ENCODE measurements at places on chromosomes 11 and 22.

GRCh38 chr22:41976070-41976901 is 7.0 kb downstream of the SEPTIN3 start:
- DNase-seq = peak; percentile 34

GRCh38 chr22:42664976-42665831 is 16.0 kb upstream of the CYB5R3 start:
- no peak for DNase-seq

- DNase-seq = no peak
These were observed 485.8 kb upstream of the CADM1 start for GRCh38 chr11:115990004-115990447.

DNA sequence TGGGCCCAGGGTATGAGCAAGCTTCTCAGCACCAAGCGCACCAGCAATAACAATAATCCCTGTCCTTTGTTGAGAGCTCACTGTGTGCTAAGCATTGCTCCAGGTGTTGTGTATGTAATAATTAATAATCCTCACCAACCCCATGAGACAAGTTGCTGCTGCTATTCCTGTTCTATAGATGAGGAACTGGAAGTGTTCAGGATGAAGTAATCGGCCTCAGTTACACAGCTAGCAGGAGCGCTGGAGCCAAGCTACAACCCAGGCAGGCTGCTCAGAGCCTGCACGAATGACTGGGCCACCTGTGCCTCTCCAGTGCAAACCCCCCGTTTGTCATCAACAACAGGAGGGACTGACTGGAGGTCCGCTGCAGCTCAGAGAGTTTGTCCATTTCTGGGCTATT is 35.2 kb upstream of the CECR2 start:
- DNase-seq = no peak

GRCh38 chr11:69587454-69588090 is 53.4 kb upstream of the CCND1 start:
- peak; percentile 61 for DNase-seq

- DNase-seq = no peak
These were observed 9.4 kb upstream of the SYT12 start for GRCh38 chr11:67013511-67014045.

DNA sequence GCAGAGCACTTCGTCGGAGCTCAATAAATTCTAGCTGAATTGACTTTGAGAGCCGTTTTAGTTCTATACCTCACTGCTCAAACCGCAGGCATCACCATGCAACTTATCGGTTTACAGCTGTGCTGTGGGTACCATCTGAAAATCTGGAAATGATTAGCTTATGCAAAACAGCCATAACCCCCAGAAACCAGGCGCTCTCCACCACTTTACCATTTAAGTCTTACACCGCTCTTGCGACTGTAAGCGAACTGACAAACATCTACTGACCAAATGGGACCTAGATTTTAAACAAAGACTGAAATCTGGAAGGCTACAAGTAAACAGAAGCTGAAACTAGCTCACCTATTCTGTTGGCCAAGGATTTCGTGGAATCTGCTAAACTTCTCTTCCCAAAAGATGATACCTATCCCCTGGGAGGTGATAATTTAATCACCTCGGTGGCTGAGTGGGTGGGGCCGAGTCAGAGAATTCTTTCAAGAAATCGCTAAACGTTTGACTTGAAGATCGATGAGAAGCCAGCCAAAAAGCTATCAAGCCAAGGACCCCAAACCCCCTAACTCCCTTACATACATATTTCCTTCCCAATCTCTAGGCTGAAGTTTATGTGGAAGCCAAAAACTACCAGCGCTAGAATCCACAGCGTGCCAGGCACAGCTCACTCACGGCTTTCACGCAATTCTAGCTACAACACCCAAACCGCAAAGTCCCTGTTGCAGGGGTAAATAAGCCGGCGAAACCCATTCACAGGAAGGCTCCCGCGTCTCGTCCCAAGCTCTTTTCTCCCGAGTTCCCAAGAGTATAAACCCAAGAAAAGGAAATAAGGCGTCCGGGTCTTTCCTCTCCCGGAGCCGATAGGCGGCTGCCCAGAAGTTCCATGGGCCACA is 644 bp downstream of the SPTY2D1 start:
- DNase-seq = peak; percentile 18

GRCh38 chr22:31036671-31037550 is 44.2 kb upstream of the SMTN start:
- DNase-seq = peak; percentile 47
